Spinal cord (tissue), 10 donors: ENCODE measurements at places on chromosomes 6 and 20.

DNA sequence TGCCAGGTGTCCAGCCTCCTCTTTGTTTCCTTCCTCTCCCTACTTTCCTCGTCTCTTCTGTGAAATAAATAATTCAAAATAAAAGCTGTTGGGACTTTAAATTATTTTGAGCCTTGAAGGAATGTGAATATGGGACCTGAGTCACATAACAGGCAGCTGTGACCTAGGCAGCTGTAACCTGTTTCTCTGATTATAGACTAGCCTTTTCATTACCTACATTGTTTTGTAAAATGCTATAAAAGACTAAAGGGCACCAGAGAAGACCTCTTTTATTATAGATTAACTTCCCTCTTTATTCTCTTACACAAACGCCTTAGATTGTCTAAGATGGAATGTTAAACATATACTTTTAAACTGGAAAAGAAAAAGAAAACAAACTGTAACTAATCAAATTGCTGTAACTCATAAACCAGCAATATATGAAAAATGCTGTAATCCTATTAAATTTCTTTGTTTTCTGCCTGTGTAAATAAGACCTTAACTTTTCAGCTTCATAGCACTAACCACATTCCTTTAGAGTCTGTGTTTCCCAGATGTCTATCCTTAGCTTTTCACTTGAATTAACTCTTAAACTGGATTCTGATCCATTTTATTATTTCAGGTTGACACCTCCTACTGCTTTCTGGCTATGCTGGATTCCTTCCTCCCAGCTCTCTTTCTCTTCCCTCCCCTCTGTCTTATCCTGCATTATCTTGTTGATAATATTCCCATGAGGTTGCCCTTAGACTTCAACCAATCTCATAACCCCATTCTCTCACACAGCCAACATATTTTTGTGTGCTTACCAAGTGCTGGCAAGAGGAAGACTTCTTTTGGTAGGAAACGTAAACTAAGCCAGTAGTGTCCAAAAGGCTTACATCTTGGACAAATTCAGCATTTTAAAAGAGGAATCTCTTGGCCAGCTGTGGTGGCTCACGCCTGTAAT lies 69.2 kb downstream of the TPD52L1 start:
- peaks cover 2% of the 10 kb centered on the region for H3K27me3 ChIP-seq
- H3K4me1 ChIP-seq, result no peaks in the 10 kb centered on the region
- H3K27ac ChIP-seq, result no peak overlapping the region

DNA sequence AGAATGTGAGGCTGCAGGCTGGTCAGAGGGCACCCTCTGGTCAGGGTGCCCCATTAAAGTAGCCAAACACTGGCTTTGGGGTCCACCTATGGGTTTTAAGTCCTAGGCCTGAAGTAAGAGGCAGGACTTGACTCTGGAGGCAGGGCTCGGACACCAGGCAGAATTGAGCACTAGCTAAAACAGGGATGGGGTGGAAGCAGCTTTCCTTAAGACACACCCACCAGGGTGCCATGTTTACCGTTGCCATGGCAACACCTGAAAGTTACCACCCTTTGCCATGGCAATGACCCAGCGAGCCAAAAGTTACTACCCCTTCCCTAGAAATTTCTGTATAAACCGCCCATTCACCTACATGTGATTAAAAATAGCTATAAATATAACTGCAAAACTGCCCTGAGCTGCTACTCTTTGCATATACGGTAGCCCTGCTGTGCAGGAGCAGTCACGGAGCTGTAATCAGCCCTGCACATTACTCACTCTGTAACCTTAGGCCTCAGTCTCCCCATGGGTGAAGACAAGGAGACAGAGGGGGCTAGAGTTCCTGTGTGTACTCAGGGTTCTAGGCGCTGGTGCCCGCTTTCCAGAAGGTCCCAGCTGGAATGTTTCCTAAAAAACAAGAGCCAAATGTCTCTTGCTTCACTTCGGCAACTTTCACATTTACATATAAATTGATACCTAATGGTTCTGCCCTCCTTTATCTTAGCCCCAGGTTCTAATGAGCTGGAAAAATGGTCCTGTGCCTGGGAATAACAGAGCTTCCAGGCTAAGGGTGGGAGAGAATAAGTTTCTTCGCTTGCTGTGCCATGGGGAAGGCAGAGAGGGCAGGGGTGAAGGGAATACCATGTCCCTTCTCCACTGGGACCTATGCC lies 27.2 kb upstream of the SRSF6 start:
- no peaks in the 10 kb centered on the region for H3K36me3 ChIP-seq
- DNase-seq, result no peak
- H3K27me3 ChIP-seq, result no peaks in the 10 kb centered on the region
- no peak overlapping the region for H3K4me3 ChIP-seq

- no peaks in the 10 kb centered on the region for H3K36me3 ChIP-seq
- no peaks in the 10 kb centered on the region for H3K27me3 ChIP-seq
- H3K4me3 ChIP-seq, result no peak overlapping the region
- H3K27ac ChIP-seq, result no peak overlapping the region
Measured at GRCh38 chr20:1423206-1423605, 30.4 kb upstream of the FKBP1A start.

GRCh38 chr20:33859157-33859695 lies 48.1 kb downstream of the CHMP4B start:
- no peak overlapping the region for H3K4me3 ChIP-seq
- no peaks in the 10 kb centered on the region for H3K27me3 ChIP-seq
- H3K27ac ChIP-seq, result no peak overlapping the region
- peaks cover 13% of the 10 kb centered on the region for H3K4me1 ChIP-seq
- peaks cover 43% of the 10 kb centered on the region for H3K36me3 ChIP-seq
- no peak for DNase-seq

- H3K4me3 ChIP-seq, result no peak within 1 kb of the TSS
- DNase-seq, result peak; percentile 0
Measured at GRCh38 chr20:1619861-1620444, at the start of gene SIRPB1. Gene SIRPB1, minus strand, starts transcription at chr20:1620009. Its CDS starts 65 bp downstream, at chr20:1619944.

GRCh38 chr20:59945175-59945574 lies 5.0 kb downstream of the FAM217B start:
- no peaks in the 10 kb centered on the region for H3K27me3 ChIP-seq
- H3K36me3 ChIP-seq, result peaks cover 10% of the 10 kb centered on the region
- peaks cover 11% of the 10 kb centered on the region for H3K4me1 ChIP-seq
- no peak overlapping the region for H3K4me3 ChIP-seq
- no peak overlapping the region for H3K27ac ChIP-seq
- DNase-seq, result no peak

- H3K4me3 ChIP-seq, result no peak overlapping the region
- H3K4me1 ChIP-seq, result no peaks in the 10 kb centered on the region
- no peaks in the 10 kb centered on the region for H3K27me3 ChIP-seq
- no peak overlapping the region for H3K27ac ChIP-seq
- H3K36me3 ChIP-seq, result no peaks in the 10 kb centered on the region
Measured at GRCh38 chr6:38549180-38549579, 90.5 kb downstream of the BTBD9 start.

- no peaks in the 10 kb centered on the region for H3K27me3 ChIP-seq
- H3K4me3 ChIP-seq, result no peak overlapping the region
- peaks cover 7% of the 10 kb centered on the region for H3K4me1 ChIP-seq
- DNase-seq, result no peak
Measured at GRCh38 chr6:169452869-169453620, 199.4 kb upstream of the THBS2 start.

DNA sequence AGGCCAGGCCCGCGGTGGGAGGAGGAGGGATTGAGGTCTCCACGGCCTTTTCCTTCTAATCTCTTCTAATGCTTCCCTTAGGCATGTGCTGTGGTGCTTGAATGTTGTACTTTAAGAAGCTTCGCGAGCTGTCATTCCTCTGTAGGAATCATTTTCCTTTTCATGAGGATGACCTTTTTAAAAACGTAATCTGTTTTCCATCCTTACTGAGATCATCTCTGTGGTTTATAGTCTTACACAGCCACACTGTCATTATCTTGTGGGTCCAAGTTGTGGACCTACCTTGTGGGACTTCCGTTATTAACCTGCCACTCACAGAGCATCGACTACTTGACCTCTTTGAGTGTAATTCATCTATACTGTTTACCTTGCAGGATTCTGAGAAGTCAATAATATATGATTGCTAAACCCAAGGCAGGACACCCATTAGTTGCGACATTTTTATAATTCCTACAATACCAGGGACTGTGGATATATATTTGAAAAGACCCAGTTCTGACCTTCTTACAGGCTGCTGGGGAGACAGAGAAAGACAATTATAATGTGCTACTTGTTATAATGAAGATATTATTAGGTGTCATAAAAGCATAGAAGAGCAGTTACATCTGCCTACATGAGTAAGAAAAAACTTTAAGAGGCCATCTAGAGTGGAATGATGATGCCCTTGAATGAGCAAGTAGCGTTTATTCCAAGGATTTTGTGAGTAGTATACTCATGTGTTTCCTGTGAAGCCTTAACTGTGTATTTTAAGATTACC lies 842 bp downstream of the SLC25A27 start:
- no peaks in the 10 kb centered on the region for H3K4me1 ChIP-seq
- no peak for DNase-seq
- H3K27me3 ChIP-seq, result no peaks in the 10 kb centered on the region
- H3K36me3 ChIP-seq, result peaks cover 8% of the 10 kb centered on the region

GRCh38 chr6:119083007-119083406 lies 4.5 kb upstream of the FAM184A start:
- H3K27me3 ChIP-seq, result no peaks in the 10 kb centered on the region
- peaks cover under 1% of the 10 kb centered on the region for H3K4me1 ChIP-seq
- no peaks in the 10 kb centered on the region for H3K36me3 ChIP-seq
- no peak for DNase-seq
- H3K27ac ChIP-seq, result no peak overlapping the region
- no peak overlapping the region for H3K4me3 ChIP-seq

DNA sequence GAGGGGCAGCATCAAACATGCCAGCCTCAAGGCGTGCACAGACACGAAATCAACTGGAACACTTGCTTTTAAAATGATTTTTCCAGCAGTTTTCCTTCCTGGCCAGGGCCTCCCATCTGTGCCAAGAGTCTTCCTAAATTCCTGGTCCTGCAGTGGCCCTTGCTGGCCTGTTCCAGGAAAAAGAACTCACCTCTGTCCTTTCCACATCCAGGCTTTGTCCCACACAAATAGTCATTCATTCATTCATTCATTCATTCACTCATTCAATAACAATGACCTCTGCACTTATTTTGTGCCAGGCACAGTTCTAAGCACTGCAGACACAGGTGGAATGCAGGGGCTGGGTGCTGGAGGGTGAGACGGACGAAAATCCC lies 89.0 kb upstream of the CCDC167 start:
- no peak for DNase-seq
- H3K27me3 ChIP-seq, result peaks cover 2% of the 10 kb centered on the region
- H3K27ac ChIP-seq, result no peak overlapping the region
- H3K4me3 ChIP-seq, result no peak overlapping the region
- peaks cover 36% of the 10 kb centered on the region for H3K4me1 ChIP-seq

- no peaks in the 10 kb centered on the region for H3K36me3 ChIP-seq
- no peak for DNase-seq
- H3K4me1 ChIP-seq, result no peaks in the 10 kb centered on the region
Measured at GRCh38 chr20:14775778-14776177, 438.4 kb upstream of the FLRT3 start.

DNA sequence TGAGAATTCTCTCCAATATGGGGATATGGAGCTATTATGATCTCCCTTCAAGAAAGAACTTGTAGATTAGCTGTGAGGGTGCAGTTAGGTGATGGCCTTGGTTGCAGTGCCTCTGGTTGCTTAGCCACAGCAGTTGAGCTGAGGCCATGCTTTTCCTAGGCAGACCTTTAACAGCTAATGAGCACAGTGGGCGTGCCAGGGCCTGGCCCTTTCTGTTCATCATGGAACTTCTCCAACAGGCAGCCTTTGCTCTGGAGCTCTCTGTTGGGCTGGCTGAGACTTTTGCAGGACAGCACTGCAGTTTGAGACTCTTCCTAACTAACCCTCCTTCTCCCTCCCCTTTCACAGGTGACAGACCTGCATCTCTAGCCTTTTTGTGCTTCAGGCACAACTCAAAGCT lies 39.7 kb upstream of the TMEM170B start:
- H3K36me3 ChIP-seq, result no peaks in the 10 kb centered on the region
- H3K27me3 ChIP-seq, result no peaks in the 10 kb centered on the region
- DNase-seq, result no peak
- peaks cover 4% of the 10 kb centered on the region for H3K4me1 ChIP-seq

DNA sequence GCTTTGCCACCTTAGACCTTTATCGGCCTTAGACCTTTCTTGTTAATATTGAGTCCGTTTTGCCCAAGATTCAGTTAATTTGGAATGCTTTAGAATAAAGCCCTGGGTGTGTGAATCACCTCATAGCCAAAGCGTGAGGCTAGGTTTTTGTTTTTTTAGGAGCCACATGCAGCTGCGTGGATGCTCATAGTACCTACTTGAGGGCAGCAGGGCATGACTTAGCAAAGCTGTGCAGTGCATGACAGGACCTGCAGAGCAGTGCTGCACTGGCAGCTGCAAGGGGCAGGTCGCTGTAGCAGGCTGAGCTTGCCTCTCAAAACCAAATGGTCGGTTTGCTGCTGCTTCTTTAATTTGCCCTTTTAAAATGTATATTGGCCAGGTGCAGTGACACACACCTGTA lies 116.1 kb downstream of the JAG1 start:
- no peak for DNase-seq
- no peak overlapping the region for H3K4me3 ChIP-seq
- H3K27ac ChIP-seq, result no peak overlapping the region
- H3K36me3 ChIP-seq, result no peaks in the 10 kb centered on the region
- no peaks in the 10 kb centered on the region for H3K4me1 ChIP-seq

GRCh38 chr6:38498085-38498484 lies 141.6 kb downstream of the BTBD9 start:
- H3K4me3 ChIP-seq, result no peak overlapping the region
- H3K27me3 ChIP-seq, result no peaks in the 10 kb centered on the region
- H3K27ac ChIP-seq, result no peak overlapping the region
- no peak for DNase-seq
- no peaks in the 10 kb centered on the region for H3K4me1 ChIP-seq

- no peaks in the 10 kb centered on the region for H3K36me3 ChIP-seq
- H3K27me3 ChIP-seq, result no peaks in the 10 kb centered on the region
- no peak overlapping the region for H3K4me3 ChIP-seq
- H3K27ac ChIP-seq, result no peak overlapping the region
- DNase-seq, result no peak
Measured at GRCh38 chr20:18663932-18664331, 76.1 kb downstream of the DTD1 start.

DNA sequence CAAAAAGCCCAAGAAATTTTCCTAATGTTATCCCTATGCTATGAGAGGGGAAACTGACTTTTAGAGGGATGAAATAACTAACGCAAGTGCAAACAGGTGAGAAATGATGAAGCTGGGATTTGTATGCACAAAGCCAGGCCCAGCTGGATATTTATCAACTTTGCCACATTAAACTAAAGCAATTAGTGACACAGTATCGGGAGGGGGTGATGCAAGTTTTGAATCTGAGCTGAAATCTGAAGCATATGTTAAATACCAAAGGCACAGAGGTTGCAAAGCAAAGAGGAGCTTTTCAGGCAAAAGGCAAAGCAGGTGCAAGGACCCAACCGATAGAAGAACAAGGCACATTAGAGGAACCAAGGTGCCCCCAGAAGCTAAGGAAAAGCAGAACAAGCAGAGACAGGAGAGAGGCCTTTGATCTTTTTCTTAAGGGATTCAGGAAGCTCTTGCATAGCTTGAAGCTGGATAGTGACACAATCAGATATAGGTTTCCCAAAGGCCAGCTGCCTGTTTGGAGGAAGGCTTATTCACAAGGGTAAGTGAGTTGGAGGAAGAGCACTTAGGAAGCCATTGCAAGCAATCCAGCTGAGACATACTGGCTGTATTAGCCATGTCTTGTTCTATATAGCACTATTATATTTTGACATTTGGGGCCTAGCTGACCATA lies 207.5 kb downstream of the HIVEP2 start:
- no peak overlapping the region for H3K27ac ChIP-seq
- no peaks in the 10 kb centered on the region for H3K4me1 ChIP-seq
- H3K27me3 ChIP-seq, result no peaks in the 10 kb centered on the region
- H3K4me3 ChIP-seq, result no peak overlapping the region

GRCh38 chr6:145587334-145587733 lies 148.0 kb downstream of the EPM2A start:
- no peaks in the 10 kb centered on the region for H3K36me3 ChIP-seq
- H3K27ac ChIP-seq, result no peak overlapping the region
- no peaks in the 10 kb centered on the region for H3K27me3 ChIP-seq
- DNase-seq, result no peak
